ENCODE measurements at places on chromosomes 4 and X.
A peak's percentile ranks its signal among the peaks of the same experiment; 100 is the strongest.

DNA sequence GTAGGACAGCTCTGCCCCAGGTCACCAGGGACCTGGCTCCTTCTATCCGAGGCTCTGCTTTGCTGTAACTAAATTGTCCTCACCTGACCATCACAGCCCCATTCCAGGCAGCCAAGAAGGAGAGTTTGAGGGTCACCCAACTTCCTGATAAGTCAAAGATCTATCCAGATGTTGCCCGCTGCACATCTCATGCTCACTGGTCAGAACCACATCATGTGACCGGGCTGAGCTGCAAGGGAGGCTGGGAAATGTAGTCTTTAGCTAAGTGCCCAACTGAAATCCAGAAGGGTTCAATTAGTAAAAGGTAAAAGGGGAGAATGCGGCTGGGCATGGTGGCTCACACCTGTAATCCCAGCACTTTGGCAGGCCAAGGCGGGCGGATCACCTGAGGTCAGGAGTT lies 18.4 kb downstream of the HMX1 start:
- DNase-seq, result no peak

GRCh38 chrX:20060961-20061748 lies 55.6 kb downstream of the MAP7D2 start:
- DNase-seq, result no peak

DNA sequence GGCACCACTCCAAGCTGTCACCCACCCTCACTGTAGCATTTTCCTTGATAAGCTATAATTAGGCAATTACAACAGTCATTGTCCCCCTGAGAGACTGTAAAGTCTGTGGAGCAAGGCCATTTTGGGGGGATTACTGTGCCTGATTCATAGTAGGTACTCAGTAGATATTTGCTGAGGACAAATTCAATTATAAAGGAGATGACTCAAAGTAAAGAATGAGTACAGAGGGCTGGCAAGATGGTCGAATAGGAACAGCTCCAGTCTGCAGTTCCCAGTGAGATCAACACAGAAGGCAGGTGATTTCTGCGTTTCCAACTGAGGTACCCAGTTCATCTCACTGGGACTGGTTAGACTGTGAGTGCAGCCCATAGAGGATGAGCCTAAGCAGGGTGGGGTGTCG lies 42.0 kb downstream of the MAOB start:
- DNase-seq, result no peak

- no peak for DNase-seq
Measured at GRCh38 chrX:8988446-8988845, 45.5 kb downstream of the FAM9B start.

GRCh38 chrX:64190136-64190740 lies 15.3 kb downstream of the AMER1 start:
- DNase-seq, result no peak

DNA sequence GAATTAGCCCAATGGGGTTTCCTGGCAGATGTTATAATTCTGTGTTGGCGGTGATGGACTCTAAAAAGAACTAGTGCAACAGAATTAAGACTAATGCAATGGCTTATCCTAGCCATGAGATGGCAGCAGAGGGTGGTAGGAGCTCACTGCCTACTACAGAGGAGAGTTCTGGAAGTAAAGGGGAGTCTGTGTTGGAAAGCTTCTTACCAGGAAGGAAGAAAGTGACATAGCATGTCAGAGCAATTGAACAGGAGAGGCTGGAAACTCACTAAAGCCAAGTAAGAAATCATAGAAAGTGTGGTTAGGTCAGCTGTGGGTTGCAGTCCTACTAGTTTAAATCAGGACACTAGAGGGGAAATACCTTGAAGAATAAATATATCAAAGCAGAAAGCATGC lies 6.3 kb upstream of the TRPC5OS start:
- no peak for DNase-seq

DNA sequence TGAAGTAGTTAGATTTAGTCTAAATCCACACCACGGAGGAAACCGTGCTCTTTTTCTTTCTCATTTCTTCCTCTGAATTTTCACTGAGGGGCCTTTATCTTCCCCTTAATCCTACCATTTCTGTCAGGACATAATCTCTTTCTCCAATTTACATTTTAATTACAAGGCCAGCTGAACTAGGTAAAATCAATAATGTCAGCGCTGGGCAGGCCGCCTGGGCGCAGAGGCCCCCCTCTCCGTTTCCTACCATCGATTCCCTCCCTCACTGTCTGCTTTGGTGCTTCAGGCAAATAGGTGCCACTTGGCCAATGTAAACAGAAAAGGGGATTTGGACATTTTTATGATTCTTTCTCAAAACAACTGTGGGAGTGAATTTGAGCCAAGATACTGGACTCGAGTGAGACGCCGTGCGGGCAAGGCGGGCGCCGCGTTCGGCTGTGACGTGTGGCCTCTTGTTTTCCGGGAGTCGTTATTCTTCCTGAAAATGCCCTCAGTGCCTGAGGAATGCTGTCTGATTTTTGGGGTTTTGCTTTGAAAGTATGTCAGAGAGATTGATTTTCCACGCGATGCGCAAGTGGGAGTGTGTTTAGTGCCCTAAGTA lies 22.6 kb downstream of the UVSSA start:
- DNase-seq, result no peak

DNA sequence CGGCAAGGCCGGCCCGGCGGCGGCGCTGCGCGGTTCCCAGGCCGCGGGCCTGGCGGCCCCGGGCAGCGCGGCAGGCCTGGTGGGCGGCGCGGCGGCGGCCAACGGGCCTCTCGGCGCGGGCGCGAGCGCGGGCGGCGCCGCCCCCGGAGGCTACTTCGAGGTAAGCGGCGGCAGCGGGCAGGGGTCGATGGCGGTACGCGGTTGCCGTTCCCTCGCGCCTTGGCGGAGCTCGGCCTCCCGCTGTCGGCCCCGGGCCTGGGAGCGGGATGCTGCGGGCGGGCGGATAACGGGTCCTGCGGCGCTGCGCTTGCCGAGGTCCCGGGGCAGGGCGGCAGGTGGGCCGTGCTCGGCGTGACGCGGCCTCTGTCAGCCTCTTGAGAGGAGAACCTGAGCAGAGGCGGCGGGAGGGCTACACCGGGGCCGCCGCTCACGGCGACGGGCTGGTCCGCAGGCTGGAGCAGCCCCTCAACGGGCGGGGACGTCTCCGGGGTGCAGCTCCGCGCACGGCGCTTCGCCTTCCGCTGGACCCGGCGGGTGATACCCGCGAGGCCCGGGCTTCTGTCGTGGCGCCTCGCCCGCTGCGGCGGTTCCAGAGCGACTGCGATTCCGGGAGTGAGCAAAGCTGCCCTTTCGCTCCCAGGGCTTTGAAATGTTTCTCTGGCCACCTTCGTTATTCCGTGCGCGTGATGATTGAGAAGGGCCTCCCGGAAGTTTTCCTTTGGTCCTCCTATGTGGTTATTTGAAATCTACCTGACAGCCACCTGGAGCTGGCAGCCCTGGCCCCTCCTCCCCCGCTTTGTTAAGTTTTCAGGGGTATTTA lies 774 bp downstream of the FAM193A start:
- DNase-seq, result no peak

DNA sequence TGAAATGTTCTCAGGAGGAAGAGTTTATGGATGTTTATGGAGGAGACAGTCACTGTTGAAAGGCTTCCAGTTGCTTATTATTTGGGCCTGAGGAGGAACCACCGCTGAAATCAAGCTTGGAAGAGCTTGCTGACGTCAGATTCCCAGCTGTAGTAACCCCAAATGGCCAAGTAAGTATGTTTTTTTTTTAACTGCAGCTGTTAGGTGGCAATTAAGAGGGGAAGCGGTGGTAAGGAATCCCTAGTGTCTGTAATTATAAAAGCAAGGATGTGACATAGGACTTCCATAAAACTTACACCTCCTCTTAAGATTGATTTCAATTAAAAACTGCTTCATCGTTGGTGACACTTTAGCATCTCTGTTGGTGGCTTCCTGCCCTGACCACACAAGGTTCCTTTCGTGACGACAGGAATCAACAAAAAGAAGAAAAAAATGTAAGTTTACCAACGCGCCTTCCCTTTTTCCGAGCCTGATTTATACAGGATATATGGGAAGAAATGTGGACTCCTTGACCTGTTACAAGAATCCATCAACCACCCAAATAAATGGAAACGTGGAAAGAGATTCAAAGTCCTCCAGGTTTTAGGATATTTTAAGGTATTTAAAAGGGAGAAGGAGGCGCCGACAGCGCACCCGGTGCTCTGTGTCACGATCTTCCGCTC lies 884 bp downstream of the RELL1 start:
- DNase-seq, result peak; percentile 15

DNA sequence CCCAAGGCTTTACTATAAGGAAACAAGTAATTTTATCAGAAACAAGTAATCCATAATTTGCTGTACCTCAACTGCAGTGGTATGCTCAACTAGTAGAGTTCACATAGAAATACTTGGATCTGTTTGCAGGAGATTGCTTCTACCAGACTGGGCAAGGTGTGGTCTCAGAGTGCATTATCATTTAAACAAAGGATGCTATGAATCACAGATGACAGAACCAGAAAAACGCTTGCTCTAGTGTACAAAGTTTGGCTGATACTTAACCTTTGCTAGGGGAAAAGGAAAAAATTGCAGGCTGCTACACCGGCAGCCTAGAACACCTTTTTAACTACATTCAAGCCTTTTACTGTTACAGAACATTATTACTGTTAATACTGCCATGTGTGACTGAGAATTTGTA lies 97.1 kb downstream of the ENOX2 start:
- no peak for DNase-seq

- no peak for DNase-seq
Measured at GRCh38 chr4:186307916-186308315, 41.9 kb downstream of the F11 start.

GRCh38 chr4:28209371-28209924 lies 1348.8 kb downstream of the STIM2 start:
- DNase-seq, result no peak

GRCh38 chrX:11537141-11537540 lies 128.6 kb downstream of the ARHGAP6 start:
- DNase-seq, result no peak

DNA sequence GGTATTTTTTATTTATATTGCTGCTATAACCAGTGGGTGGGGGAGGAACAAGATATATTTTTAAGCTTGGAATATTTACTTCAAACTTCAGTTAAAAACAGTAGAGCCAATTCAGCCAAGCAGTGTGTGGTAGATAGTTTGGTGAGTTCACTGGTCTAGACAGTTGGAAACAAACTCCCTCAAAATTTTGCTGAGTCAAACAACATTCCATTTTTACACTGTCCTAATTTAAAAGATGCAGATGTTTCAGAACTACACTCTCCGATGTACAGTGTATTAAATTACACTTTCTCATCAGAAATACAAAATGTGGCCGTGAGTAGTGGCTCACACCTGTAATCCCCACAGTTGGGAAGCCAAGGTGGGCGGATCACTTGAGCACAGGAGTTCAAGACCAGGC lies 23.3 kb downstream of the PRKX start:
- DNase-seq, result no peak

DNA sequence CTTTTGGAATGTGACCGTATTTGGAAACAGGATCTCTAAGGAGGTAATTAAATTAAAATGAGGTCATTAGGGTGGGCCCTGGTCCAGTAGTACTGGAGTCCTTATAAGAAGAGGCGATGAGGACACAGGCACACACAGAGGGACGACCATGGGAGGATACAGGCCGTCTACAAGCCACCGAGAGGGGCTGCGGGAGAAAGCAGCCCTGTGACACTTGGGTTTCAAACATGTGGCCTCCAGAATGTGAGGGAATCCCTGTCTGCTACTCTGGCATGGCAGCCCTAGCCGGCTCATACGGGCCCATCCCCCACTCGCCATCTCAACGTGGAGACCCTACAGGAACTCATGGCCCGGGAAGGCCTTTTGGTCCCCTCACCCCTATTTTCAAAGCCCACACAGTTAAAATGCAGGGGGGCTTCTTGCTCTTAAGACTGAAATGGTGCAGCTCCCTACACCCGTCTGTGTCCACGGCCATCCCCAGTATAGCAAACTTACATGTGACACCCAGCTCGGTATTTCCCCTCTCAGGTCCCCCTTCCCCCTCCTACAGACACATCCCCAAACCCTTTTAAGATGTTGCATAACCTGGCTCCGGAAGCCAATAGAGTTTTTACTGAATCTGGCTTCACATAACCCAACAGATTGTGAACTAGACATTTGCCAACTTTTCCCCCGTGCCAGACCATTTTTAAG lies 124.1 kb upstream of the TBL1X start:
- no peak for DNase-seq

DNA sequence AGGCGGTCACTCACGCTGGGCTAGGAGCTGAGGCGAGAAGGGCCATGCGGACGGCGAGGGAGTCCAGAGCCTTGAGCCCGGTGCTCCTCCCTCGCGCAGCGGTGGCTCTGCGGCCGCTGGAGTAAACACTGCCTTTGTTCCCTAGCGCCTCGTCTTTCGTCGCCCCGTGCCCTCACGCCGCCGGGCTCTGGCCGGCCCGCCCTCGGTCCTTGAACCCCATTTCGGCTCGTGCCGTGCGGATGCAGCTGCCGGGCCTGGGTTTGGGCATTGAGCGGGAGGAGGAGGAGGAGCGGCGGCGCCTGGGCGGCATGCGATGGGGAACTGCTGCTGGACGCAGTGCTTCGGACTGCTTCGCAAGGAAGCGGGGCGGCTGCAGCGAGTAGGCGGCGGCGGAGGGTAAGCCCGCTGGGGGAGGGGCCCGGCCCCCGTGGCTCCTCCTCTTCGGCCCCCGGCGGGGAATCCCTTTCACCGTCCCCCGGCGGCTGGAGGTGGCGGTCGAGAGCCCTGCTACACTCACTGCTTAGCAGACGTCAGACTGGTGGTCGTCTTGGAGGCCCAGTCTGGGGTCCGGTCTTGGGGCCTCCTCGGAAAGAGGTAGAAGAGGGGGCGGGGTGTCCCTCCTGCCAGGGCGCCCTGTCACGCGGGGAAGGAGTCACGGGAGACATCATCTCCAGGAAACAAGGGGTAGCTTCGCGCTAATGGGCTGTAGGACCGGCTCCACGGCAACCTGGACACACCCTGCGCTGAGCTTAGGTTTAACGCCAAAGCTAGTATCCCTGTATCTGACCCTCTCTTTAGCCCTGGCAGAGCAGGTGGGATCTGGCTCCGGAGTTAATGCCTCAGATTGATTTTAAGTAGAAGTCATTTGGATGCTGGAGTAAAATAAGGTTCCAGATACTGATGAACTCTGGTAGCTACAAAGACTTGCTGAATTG lies at the start of gene AP1AR:
TSS of gene AP1AR (plus strand) at position 9 of the 935 bp plus-strand sequence. CDS start at position 314, 305 bp downstream.
- peak; percentile 54 for DNase-seq

- DNase-seq, result no peak
Measured at GRCh38 chrX:153669174-153669890, 4.3 kb downstream of the PNCK start.

DNA sequence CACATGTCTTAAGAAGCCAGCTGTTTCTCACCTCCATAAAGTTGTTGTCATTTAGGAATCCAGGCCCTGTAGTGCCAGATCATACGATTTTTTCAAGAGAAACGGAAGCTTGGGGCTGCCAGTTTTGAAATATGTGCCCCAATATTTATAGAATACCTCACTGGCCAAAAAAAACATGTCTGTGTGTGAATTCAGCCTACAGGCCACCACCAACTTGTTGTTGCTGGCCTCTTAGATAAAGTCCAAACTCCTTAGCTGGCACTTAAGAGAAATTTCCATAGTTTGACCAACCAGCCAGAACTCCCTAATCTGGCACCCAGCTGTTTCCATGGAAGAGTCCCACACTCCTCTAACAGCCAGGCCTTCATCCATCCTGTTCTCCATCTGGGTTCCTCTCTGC lies 74.1 kb downstream of the WDR19 start:
- peak; percentile 26 for DNase-seq

All from HS-27A (cell line).